ENCODE measurements at places on chromosomes 13 and 19. TPM values are rescaled to one million over a fixed set of nuclear protein-coding genes. Genes with fewer than 3 reads are reported as not detected.

DNA sequence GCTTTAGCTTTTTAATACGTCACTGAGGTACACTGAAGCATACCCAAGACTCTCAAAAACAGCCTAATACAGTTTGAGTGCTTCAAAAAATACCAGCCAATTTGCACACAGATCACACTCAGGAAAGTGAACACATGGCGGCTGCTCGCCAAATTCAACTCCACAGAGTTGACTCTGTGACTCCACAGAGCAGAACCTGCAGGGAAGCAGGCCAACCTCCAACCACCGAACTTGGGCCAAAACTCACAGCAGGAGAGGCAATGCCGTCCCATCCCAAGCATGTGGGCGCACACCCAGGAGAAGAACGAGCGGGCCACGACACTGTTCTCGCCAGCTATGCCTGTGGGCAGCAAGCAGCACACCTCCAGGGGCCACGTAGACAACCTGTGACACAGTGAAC lies 21.1 kb downstream of the ELL start:
- DNase-seq = no peak

DNA sequence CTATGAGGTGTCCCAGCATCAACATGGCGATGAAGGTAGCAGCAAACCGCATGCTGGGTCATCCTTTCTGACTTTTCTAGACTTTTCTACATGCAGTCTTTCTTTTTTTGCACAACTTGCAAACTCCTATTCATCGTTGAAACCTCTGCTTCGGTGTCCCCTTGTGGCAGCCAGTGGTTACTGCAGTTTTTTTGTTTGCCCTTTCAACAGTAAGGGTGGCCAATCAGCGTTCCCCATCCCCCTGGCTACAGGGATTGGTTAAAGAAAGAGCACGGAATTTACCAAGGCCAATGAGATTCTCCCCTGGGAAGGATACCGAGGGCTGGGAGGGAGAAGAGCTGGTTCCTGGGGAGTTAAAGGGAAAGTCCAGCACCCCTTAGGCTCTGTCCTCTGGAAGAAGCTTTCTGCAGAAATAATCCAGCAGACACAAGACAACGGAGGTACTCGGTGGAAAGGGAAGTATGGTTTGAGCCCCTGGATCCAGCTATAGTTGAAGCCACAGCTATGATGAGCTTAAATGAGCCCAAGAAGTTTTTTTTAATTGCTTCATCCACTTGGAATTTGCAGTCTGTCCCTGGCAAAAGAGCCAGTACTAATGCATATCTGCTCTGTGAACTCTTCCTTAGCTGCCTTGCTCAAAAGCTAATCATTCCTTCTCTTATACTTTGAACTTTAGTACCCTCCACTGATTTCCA lies 5.6 kb upstream of the LSM4 start:
- peak; percentile 98 for DNase-seq

GRCh38 chr19:4224470-4224869 lies 4.9 kb upstream of the EBI3 start:
- peak; percentile 23 for DNase-seq

DNA sequence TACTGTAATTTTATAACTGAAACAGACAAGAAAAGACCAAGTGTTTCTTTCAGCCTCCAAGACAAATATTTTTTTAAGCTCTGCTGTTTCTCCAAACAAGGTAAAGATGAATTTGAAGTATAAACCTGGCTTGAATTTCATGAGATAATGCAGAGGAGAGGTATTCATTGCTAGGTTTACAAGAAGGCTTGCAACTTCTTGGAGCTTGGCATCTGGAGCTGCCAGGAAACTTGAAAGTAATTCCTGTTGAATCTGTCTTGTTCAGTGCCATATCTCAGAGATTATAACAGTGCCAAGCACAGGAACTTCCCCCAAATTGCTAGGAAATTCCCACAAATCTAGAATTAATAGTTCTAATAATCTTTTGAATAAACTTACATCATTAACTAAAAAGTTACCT lies 70.9 kb downstream of the CDK8 start:
- DNase-seq = no peak

DNA sequence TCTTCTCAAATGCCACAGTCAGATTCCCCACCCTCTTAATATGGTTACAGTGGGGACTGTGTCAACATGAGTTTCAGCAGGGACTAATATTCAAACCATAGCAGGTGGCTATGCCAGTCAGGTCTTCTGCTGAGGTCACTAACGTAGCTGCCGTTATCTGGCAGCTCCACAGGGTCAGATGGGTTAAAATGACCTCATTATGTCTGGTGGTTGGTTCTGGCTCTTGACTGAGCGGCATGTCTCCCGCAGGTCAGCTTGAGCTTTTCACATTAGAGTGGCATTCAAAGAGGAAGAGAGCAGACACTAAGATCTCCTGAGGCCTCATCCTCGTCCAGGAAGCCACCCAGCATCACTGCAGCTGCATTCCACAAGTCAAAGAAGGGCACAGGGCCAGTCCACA lies 21.4 kb upstream of the IPO5 start:
- no peak for DNase-seq

TNNI3 gene
- 0.78 TPM for total RNA-seq

GRCh38 chr19:48493718-48494401 lies 17.8 kb downstream of the LMTK3 start:
- no peak for DNase-seq

- no peak for DNase-seq
Observed at GRCh38 chr13:45718992-45719391, 16.9 kb downstream of the CBY2 start.

ZNF730 gene
- 8.4 TPM for total RNA-seq
